Neural progenitor cell (in vitro differentiated cells): ENCODE measurements at places on chromosomes 3 and 15. TPM values are rescaled to one million over a fixed set of nuclear protein-coding genes. Genes with fewer than 3 reads are reported as not detected.

- no peaks in the 10 kb centered on the region for H3K4me1 ChIP-seq
- H3K4me3 ChIP-seq, result no peak overlapping the region
- no peak overlapping the region for H3K27ac ChIP-seq
- DNase-seq, result no peak
- no peaks in the 10 kb centered on the region for H3K27me3 ChIP-seq
- H3K36me3 ChIP-seq, result no peaks in the 10 kb centered on the region
These were observed 145.5 kb downstream of the CNTN4 start for GRCh38 chr3:2244137-2244536.

- H3K27me3 ChIP-seq, result no peaks in the 10 kb centered on the region
- H3K27ac ChIP-seq, result no peak overlapping the region
- no peaks in the 10 kb centered on the region for H3K4me1 ChIP-seq
- no peak for DNase-seq
- no peak overlapping the region for H3K4me3 ChIP-seq
- peaks cover 14% of the 10 kb centered on the region for H3K36me3 ChIP-seq
These were observed 57.0 kb downstream of the MLH1 start for GRCh38 chr3:37050282-37050681.

DNA sequence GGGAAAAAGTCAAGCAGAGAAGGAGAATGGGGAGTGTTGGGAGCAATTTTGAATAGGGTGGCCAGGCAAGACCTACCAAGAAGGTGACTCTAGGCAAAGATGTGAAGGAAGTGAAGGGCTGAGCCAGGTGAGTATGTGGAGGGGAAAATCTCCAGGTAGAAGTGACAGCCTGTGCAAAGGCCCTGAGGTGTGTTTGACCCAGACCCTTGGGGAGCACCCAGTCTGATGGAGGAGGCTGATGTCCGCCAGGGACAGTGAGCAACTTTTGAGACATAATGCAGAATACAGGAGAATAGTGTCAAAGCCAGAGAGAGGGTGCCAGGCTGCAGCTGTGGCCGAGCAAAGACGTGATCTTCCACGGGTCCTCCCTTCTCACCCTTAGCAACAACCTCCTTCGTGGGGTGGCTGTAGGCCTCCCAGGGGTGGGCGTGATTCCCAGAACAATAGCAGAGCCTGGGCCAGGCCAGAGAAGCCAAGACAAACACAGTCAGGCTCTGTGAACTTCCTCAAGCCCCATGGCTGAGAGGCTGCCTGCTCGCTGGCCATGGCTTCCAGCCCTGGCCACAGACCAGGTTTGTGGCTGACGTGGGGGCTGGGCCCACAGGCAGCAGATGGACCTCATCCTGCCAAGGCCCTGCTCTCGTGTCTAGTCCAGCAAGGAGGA is 58.1 kb downstream of the SLC6A6 start:
- no peaks in the 10 kb centered on the region for H3K36me3 ChIP-seq
- DNase-seq, result no peak
- H3K27ac ChIP-seq, result no peak overlapping the region
- H3K4me3 ChIP-seq, result no peak overlapping the region

TMEM158 gene
- total RNA-seq, result 2.7 and 5.5 TPM in 2 replicates

DNA sequence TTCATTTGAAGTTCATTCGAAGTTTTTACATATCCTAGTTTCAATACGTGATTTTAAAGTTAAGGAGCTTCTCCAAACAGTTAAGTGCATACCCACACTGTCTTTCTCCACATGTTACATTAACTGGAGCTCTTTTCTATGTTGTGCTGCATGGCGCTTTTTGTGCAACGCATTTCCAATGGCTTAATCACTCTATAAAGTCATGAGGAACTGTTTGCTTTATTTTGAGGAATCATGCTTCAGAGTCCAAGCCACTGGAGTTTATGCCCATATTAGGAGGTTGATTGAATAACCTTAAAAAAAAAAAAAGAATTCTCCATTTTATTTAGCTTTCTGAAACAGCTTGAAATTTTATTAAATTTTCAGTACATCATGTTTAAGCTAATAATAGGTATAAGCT is 109.4 kb upstream of the MBNL1 start:
- H3K4me1 ChIP-seq, result no peaks in the 10 kb centered on the region
- no peak overlapping the region for H3K27ac ChIP-seq
- no peak overlapping the region for H3K4me3 ChIP-seq
- no peaks in the 10 kb centered on the region for H3K27me3 ChIP-seq
- no peaks in the 10 kb centered on the region for H3K36me3 ChIP-seq

- H3K27me3 ChIP-seq, result no peaks in the 10 kb centered on the region
- H3K36me3 ChIP-seq, result no peaks in the 10 kb centered on the region
- H3K27ac ChIP-seq, result no peak overlapping the region
- no peak for DNase-seq
- H3K4me1 ChIP-seq, result no peaks in the 10 kb centered on the region
- no peak overlapping the region for H3K4me3 ChIP-seq
These were observed 68.5 kb downstream of the BCHE start for GRCh38 chr3:165768680-165769079.

TM4SF18 gene
- not detected in 2 replicates for total RNA-seq

- DNase-seq, result peak; percentile 31
- no peak overlapping the region for H3K27ac ChIP-seq
- H3K4me1 ChIP-seq, result peaks cover 8% of the 10 kb centered on the region
- H3K36me3 ChIP-seq, result no peaks in the 10 kb centered on the region
- no peak overlapping the region for H3K4me3 ChIP-seq
These were observed 185.6 kb downstream of the PLCL2 start for GRCh38 chr3:17070161-17070959.

DNA sequence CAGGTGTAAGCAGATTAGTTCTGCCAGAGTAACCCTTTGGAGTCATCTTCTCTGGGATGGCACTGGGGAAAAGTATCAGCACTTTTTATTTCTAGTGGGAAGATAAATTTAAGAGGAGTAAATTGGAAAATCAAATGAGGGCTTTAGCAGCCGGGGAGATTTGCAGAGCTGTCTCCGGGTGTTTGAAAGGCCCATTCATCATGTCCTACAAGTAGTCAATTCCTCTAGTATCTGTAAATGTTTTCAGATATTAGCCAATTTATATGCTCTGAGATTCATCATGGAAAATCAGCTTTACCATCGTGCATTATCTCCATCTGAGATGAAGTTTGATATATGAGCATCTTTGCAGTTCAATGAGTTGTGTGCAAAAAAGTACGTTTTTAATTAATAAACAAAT is 93.6 kb downstream of the CDIN1 start:
- H3K4me3 ChIP-seq, result no peak overlapping the region
- H3K27me3 ChIP-seq, result no peaks in the 10 kb centered on the region
- H3K36me3 ChIP-seq, result no peaks in the 10 kb centered on the region

STRIT1 gene
- not detected in 2 replicates for total RNA-seq

BNC1 gene
- not detected in 2 replicates for total RNA-seq

QTRT2 gene
- 28.2 and 32.1 TPM in 2 replicates for total RNA-seq

DNA sequence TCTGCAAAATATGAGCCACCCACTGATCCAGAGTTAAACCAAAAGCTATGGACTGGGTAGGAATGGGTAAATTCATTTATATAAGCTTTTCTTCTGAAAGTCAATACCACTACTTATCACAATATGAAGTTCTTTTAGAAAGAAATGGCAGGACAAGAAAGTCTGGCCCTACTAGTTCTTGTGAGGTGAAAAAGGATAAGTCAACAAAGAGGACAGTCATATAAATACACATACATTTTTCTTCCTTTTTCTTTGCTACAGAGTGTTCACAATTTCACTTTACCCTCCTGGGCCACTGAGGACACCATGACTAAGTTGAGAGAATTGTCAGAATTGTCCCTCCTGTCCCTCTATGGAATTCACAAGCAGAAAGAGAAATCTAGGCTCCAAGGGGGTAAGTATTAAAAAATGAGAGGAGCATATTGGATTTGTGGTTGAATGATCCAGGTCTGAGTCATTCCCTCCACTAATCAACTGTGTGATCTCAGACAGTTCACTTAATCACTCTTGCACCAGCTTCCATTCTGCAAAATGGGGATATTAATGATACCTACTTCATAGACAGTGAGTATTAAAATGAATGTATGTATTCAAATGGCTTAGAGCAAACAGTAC is 27.6 kb downstream of the ACP3 start:
- no peak overlapping the region for H3K27ac ChIP-seq
- H3K36me3 ChIP-seq, result no peaks in the 10 kb centered on the region
- no peaks in the 10 kb centered on the region for H3K27me3 ChIP-seq
- peaks cover 3% of the 10 kb centered on the region for H3K4me1 ChIP-seq
- no peak overlapping the region for H3K4me3 ChIP-seq
- no peak for DNase-seq

C3orf20 gene
- total RNA-seq, result not detected in 2 replicates

- H3K4me3 ChIP-seq, result peak overlapping the region; percentile 34
- no peaks in the 10 kb centered on the region for H3K27me3 ChIP-seq
- peak; percentile 79 for DNase-seq
- peaks cover 62% of the 10 kb centered on the region for H3K4me1 ChIP-seq
- H3K36me3 ChIP-seq, result no peaks in the 10 kb centered on the region
These were observed 8.0 kb downstream of the FAM174B start for GRCh38 chr15:92647467-92648163.

SCN11A gene
- total RNA-seq, result 0.69 and 0.81 TPM in 2 replicates

DNA sequence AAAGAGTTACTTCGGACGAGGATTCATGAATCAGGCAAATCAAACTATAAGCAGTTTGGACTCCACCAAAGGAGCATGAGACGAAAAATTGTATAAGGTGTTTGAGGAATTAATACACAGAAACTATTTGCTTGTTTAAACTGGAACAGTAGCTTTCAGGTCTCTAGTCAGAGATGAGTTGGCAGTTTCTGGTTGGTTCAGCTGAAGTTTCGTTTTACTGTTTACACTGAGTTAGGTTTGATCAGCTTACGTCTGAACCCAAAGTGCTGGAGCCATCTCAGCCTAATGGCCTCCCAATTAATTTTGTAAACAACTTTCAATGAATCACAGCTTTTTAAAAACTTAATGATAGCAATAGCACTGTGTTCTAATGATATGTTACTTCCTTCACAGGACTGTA is 703.7 kb downstream of the NLGN1 start:
- no peaks in the 10 kb centered on the region for H3K36me3 ChIP-seq
- H3K4me3 ChIP-seq, result no peak overlapping the region
- no peaks in the 10 kb centered on the region for H3K4me1 ChIP-seq

CCK gene
- 1.1 and 3.4 TPM in 2 replicates for total RNA-seq

DNA sequence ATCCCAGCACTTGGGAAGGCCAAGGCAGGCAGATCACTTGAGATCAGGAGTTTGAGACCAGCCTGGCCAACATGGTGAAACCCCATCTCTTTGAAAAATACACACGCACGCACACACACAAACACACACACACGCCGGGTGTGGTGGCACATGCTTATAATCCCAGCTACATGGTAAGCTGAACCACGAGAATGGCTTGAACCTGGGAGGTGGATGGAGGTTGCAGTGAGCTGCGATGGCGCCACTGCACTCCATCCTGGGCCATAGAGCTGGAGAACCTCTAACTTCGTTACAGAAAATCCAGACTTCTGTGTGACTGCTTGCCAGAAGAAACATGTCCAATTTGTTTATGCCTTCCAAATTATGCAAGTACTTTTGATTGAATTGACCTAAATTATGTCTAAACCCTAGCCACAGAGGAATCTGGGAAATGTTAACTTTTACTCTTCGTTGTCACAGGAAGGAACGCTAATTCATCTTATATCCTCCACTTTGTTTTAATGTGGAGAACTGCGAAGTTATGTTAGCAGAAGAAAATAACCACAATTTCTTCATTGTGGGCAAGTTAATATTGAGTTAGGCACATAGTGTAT is 21.7 kb downstream of the TRIM59 start:
- no peaks in the 10 kb centered on the region for H3K4me1 ChIP-seq
- no peak overlapping the region for H3K4me3 ChIP-seq
- peaks cover 60% of the 10 kb centered on the region for H3K36me3 ChIP-seq

DNA sequence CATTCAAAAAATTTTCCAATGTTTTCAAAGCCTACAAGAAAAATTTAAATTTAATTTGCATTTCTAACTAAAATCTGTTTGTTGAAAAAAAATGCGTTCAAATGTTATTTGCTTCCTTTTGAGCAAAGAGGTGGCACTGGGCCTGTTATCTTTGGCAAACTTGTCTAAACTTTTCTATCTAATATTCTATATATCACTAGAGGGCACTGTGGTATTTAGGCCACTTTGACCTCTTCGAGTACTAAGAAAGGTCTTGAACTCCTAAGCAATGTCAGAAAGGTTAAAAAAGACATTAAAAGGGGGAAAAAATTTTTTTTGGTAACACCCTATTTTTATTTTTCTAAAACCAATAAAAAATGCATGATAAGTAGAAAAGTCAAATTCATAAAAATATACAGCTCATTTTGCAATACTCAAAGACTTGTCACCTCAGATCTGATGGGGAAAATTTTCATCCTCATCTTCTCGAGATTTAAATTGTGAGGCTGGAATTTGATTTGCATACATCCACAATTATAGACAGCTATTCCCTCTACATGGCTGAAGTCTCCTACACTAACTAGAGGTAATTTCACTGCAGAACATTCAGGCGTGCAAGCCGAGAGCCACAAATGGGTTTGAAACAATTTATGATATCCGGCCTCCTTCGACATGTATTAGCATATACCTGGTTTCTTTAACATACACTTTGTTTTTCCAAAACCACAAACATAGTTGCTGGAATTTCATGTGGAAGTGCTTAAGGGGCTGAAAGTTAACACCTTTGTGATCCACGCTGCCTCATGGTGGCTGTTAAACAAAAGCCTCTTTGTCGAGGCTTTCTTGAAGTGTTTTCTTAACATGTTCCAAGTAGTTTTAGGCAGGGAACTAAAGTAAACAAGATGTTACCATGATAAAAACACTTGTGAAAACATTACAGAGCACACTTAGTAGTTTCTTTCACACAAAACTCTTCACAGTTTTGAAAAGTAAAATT is 576.4 kb downstream of the FOXP1 start:
- H3K4me3 ChIP-seq, result no peak overlapping the region
- peaks cover 19% of the 10 kb centered on the region for H3K4me1 ChIP-seq
- H3K27ac ChIP-seq, result no peak overlapping the region
- no peaks in the 10 kb centered on the region for H3K27me3 ChIP-seq
- DNase-seq, result peak; percentile 59

DNA sequence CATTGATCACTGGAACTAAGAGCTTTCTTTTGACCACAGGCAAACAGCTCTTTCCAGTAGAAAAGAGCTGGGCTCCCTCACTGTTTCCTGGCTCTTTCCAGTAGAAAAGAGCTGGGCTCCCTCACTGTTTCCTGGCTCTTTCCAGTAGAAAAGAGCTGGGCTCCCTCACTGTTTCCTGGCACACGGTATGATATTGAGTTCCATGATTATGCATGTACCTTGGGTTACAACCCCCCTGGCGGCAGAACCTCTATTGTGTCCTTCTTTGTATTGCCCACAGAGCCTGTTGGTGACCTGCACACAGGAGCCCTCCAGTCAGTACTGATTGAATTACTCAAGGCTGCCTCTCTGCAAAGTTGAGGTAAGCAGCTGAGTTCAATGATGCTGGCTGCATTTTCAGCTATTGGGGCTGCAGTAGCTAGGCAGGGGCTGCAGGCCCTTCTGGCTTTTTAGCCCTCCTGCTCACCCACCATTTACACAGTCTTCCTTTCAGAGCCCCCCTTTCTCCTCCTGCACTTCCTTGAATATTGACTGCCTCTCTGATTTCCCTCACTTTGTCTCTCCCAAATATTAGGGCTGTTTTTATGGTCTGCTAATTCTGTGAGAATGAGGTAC is 10.2 kb downstream of the ACKR2 start:
- H3K36me3 ChIP-seq, result no peaks in the 10 kb centered on the region
- H3K4me1 ChIP-seq, result peaks cover 6% of the 10 kb centered on the region
- no peak overlapping the region for H3K27ac ChIP-seq
- no peaks in the 10 kb centered on the region for H3K27me3 ChIP-seq
